Amniotic stem cell (primary cell): ENCODE measurements at places on chromosomes 12 and 14.

DNA sequence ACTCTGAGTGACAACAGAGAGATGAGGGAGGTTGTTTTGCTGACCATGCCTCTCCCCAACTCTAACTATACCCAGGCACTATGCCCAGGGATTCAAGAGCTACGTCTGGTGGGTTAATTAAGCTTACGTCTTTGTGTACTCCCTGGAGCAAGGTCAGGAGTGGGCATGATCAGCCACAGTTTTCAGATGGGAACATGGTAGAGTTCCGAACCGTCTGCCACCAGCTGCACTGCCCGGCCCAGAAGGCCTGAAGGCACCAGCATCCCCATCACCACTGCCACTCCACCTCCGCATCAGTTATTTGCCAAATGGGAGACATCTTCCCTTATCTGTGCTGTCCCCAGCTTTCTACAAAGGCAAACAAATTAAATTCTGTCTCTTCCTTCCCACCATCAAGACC, 11.1 kb upstream of the GPX2 start:
- DNase-seq = no peak

DNA sequence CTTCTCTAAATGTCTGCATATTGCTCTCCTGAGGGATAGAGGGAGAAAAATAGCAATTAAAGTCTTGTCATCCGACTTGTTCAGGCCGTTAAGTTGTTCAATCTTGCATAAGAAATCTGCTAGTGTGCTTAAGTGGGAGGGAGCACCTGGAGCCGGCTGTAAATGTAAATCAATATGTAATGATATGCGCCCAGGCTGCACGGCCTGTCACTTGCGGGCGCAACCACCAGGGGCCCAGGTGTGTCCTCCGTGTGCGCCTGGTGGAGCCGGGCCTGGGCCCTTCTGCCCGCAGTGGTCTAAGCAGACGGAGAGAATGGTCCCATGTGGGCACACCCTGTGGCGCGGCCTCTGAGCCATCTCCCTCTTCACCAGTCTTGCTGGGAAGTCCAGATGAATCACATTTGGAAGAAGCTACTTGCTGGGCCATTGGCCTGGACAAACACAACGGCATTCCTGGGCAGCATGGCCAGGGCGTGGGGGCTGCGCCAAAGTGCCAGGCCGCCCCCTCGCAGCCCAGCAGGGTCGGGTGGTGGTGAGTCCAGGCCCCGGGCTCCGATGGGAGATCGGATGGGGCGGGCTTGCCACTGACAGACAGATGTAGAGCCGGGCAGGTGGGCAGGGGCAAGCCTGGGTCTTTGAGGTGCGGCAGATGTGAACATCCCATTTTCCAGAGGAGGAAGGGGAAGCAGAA, 193.3 kb upstream of the C14orf180 start:
- DNase-seq = no peak

DNA sequence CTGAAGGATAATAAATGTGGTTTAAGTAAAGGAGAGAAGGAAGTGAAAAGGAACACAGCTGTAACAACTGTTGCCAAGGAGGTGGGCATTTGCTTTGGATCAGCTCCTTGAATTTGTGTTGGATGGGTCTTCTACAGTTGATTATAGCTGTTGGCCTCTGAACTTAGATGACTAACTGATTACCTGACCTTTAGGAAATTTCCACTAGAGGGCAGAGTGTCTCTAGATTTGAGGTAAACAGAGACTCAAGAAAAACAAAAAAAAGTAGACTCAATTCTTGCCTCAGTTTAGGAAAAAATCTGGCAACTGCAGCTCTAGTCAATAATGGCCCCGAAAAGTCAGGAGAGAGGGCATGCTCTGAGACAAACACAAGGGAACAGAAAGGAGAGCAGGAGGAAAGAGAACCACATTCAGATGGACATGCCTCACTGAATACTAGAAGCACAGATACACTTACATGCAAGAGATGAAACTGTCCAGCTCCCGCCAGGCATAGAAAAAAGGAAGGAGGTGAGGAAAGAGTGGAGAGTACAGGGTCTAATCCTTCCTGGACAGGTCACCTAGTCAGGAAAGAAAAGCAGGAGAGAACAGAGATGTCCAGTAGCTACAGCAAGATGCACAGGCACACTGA, 20.6 kb downstream of the COX14 start:
- peak; percentile 38 for DNase-seq

- DNase-seq = no peak
Measured at GRCh38 chr14:33949411-33949893, 1.4 kb downstream of the EGLN3 start.

GRCh38 chr14:99437706-99438105, 43.0 kb downstream of the SETD3 start:
- no peak for DNase-seq

- DNase-seq = no peak
Measured at GRCh38 chr14:92693998-92694795, 54.2 kb downstream of the LGMN start.

- no peak for DNase-seq
Measured at GRCh38 chr12:66965621-66966020, 286.7 kb upstream of the GRIP1 start.

DNA sequence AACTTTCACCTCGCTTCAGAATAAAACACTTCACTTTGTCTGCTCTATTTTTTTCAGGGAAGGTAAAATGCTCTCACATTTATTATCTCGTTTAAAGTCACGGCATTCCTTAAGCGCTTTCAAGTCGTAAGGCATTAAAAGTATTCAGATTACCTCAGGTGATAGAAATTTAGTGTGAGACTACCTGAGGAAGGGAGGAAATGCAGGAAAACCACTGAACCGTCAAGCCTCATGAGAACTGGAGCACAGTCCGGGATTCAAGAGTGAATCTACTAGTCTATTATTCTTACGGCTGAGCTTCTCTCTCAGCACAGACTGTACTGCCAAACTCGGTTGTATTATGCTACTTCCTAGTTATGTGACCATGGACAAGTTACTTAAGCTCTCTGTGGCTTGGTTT, 8.3 kb upstream of the PPFIBP1 start:
- DNase-seq = no peak

DNA sequence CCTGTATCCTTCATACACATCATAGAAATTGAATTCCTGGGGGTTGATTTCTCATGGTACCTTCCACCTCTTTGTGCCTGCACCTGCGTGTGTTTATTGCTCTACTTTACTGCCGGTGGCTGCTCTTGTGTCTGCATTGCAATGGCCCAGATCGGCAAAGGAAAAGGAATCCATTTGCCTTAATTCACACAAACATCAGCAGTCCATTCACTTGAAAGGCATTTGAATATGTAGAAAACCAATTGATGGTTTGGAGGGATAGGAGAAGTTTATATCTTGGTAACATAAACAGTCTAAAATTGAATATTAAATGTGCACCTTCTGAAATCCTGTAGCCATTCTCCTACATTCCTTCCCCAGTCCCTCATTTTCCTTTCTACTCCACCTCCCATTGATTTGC, 74.0 kb downstream of the SNAPC1 start:
- DNase-seq = no peak

GRCh38 chr14:36755756-36756155, 94.1 kb downstream of the PAX9 start:
- no peak for DNase-seq

DNA sequence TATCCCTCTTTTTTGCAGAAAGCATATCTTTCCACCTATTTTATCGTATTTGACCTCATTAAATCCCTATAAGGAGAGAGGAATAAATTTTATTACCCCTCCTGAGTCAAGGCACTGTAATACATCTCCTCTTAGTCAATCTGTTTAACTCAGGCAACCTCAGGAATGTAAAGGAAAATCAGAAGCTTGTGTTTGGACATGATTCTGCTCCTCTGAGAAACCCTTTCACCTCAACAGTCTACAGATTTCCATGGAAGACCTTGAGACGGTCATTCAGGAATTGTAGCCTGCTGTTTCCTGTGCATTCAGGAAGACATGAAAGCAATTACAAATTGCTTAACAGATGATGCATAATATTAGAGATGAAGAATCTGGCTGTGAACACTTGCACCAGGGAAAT, 360.8 kb downstream of the PAWR start:
- DNase-seq = no peak

GRCh38 chr12:77005611-77006098, 59.7 kb downstream of the E2F7 start:
- no peak for DNase-seq

DNA sequence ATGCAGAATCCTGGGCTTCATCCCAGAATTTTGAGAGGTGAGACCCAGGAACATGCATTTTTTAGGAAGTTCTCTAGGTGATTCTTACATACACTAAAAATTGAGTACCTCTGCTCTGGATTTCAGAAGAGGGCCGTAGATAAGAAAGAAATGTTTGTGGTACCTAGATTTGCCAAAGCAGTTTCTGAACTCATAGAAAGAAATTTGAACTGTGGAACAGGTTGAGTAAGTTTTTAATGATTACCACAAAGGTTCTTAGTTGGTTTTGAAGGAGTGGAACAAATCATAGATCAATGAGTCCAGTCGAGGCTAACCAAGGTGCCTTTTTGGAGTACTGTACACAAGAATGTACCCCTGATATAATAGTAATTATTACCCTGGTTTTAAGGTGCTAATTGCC, 24.9 kb downstream of the TTLL5 start:
- no peak for DNase-seq

GRCh38 chr12:4153343-4153892, 120.1 kb upstream of the CCND2 start:
- no peak for DNase-seq

DNA sequence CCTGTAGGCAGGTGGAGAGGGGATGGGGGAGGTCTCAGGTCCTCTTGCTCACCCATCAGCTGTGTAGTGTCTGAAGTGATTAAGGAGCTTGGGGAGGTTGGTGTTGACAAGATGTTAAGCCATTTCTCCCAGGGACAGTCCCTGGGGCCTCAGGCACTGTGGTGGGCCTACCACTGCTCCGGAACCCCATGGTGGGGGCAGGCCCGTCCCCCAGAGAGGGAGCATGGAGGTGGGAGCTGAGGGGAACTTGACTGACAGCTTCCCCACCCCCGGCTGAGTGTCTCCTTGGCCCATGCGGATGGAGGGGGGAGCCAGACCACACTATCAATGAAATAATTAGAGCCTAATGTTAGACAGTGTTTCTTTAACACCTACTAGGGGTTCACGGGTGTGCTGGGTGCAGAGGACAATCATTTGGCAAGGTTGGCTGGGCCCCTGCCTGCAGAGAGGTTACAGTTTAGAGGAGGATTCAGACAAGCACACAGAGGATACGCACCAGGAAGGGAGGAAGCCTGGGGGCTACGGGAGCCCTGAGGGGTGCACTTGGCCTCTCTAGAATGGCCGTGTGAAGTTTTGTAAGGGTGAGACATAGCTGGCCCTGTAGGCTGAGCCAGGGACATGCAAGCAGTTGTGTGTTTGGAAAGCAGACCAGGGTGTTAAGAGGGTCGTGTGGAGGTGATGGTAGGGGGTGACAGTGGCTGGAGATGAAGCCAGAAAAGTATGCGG, 19.3 kb upstream of the KRT80 start:
- no peak for DNase-seq

DNA sequence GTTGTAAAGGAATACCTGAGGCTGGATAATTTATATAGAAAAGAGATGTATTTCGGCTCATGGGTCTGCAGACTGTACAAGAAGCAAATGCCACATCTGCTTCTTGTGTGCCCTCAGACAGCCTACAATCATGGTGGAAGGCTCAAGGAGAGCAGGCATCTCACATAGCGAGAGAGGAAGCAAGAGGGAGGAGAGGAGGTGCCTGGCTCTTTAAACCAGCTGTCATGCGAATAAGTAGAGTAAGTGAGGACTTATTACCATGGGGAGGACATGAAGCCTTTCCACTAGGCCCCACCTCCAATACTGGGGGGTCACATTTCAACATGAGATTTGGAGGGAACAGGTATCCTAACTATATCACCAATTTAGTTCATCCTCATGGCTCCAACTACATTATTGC, 118.7 kb downstream of the ACSS3 start:
- DNase-seq = no peak

- no peak for DNase-seq
Measured at GRCh38 chr12:54364413-54364812, at the start of gene GPR84. Gene GPR84, minus strand, starts transcription at chr12:54364486. Its CDS starts 635 bp downstream, at chr12:54363851.

GRCh38 chr14:79701371-79701770, 509.9 kb downstream of the DIO2 start:
- no peak for DNase-seq

DNA sequence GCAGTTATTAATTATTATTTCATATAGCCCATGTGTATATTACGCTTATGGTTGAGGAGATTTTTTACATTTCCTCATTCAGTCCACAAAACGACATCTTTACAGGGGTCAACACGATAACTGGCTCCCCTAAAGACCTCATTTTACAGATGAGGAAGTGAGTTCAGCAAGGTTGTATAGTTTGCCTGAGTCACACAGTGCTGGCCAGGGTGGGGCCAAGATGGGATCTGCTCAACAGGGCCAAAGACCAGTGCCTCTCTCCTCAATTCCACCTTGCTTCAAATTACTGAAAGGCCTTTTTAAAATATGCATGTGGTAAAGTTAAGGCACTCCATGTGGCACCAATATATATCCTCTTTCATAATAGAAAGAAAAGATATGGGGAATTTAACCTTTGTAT, 13.1 kb downstream of the GRIN2B start:
- DNase-seq = no peak

- DNase-seq = no peak
Measured at GRCh38 chr12:17982556-17982955, 107.4 kb downstream of the RERGL start.

DNA sequence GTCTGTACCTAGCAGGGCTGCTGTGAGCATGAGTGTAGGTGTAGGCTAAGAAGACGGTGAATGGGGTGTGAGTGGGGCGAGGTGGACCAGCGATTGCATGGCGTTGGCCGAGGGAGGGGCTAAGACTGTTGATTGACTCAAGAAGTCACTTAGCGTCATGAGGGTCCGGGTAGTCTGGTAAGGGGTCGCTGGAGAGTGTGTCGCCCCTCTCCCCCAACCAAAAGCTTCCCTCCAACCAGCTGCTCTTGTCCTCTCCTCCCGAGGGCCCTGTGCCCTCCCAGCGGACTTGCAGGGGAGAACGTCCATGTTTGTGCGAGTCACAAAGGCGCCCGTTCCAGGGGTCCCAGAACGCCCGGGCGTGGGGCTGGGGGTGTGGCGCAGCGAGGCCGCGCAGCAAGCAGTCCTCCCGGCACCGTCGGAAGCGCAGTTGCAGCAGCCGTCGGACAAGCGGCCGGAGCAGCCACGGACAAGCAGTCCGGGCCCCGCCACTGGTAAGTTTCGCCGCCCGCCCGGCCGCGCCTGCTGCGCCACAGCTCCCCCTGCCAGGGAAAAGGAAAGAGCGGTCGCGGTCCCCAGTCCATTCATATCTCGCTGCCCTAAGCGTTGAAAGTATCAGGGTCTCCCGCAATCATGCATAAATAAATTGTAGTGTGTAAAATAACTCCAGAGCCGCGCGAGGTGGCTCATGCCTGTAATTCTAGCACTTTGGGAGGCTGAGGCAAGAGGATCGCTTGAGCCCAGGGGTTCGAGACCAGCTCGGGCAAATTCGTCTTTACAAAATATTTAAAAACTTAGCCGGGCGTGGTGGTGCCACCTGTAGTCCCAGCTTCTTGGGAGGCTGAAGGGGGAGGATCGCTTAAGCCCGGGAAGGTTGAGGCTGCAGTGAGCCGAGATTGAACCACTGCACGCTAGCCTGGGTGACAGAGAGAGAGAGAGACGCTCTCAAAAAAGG, at the start of gene CCDC63:
Gene CCDC63 (plus strand): TSS at position 373 of the 952 bp plus-strand sequence. CDS start 5,968 bp downstream, outside the sequence.
- no peak for DNase-seq
